ENCODE measurements at places on chromosomes 6 and 20. TPM values are rescaled to one million over a fixed set of nuclear protein-coding genes. Genes with fewer than 3 reads are reported as not detected.
A peak's percentile ranks its signal among the peaks of the same experiment; 100 is the strongest.

GRCh38 chr20:25020345-25020744 is 27.8 kb upstream of the APMAP start:
- H3K4me3 ChIP-seq: no peak overlapping the region
- no peaks in the 10 kb centered on the region for H3K27me3 ChIP-seq
- peaks cover 45% of the 10 kb centered on the region for H3K4me1 ChIP-seq

- H3K27me3 ChIP-seq: no peaks in the 10 kb centered on the region
- peaks cover 26% of the 10 kb centered on the region for H3K36me3 ChIP-seq
- H3K27ac ChIP-seq: no peak overlapping the region
- no peak overlapping the region for H3K4me3 ChIP-seq
- no peak for DNase-seq
- H3K4me1 ChIP-seq: no peaks in the 10 kb centered on the region
Observed at GRCh38 chr20:47262008-47262364, 94.5 kb downstream of the ZMYND8 start.

- no peaks in the 10 kb centered on the region for H3K27me3 ChIP-seq
- peak overlapping the region; percentile 97 for H3K27ac ChIP-seq
- H3K36me3 ChIP-seq: no peaks in the 10 kb centered on the region
- DNase-seq: no peak
- peak overlapping the region; percentile 73 for H3K4me3 ChIP-seq
Observed at GRCh38 chr20:23363257-23363649, 1.3 kb downstream of the GZF1 start.

GRCh38 chr6:136487759-136488425 is 62.3 kb downstream of the MAP7 start:
- no peak overlapping the region for H3K4me3 ChIP-seq
- H3K27me3 ChIP-seq: no peaks in the 10 kb centered on the region
- no peak overlapping the region for H3K27ac ChIP-seq
- DNase-seq: no peak
- no peaks in the 10 kb centered on the region for H3K4me1 ChIP-seq

- H3K27me3 ChIP-seq: no peaks in the 10 kb centered on the region
- peaks cover 11% of the 10 kb centered on the region for H3K4me1 ChIP-seq
- H3K36me3 ChIP-seq: no peaks in the 10 kb centered on the region
- DNase-seq: no peak
Observed at GRCh38 chr6:112877134-112878100, 530.3 kb downstream of the RFPL4B start.

- no peak overlapping the region for H3K27ac ChIP-seq
- H3K27me3 ChIP-seq: no peaks in the 10 kb centered on the region
- H3K36me3 ChIP-seq: no peaks in the 10 kb centered on the region
- H3K4me1 ChIP-seq: peaks cover 69% of the 10 kb centered on the region
- DNase-seq: no peak
Observed at GRCh38 chr6:117677553-117678141, 2.4 kb downstream of the NUS1 start.

GRCh38 chr6:144104898-144105487 is 9.6 kb upstream of the SF3B5 start:
- H3K27me3 ChIP-seq: no peaks in the 10 kb centered on the region
- H3K4me1 ChIP-seq: no peaks in the 10 kb centered on the region
- no peak overlapping the region for H3K27ac ChIP-seq
- H3K4me3 ChIP-seq: no peak overlapping the region

DNA sequence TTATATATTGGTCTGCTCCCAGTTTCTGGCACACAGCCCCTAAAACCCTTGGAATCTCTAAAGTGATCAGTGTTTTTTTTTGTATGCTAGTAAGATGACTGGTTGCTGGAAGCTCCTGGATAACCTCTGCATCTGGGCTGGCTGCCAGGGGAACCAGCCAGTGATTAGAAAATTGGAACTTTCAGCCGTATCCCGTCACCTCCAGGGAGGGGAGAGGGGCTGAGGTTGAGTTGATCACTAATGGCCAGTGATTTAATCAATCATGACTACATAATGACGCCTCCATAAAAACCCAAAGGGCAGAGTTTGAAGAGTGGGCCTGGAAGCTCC is 48.0 kb upstream of the NOP56 start:
- H3K27ac ChIP-seq: no peak overlapping the region
- no peak overlapping the region for H3K4me3 ChIP-seq
- H3K4me1 ChIP-seq: no peaks in the 10 kb centered on the region
- H3K27me3 ChIP-seq: no peaks in the 10 kb centered on the region
- H3K36me3 ChIP-seq: no peaks in the 10 kb centered on the region
- DNase-seq: no peak

- no peaks in the 10 kb centered on the region for H3K4me1 ChIP-seq
- no peaks in the 10 kb centered on the region for H3K36me3 ChIP-seq
- no peak overlapping the region for H3K4me3 ChIP-seq
- no peak for DNase-seq
Observed at GRCh38 chr6:55052846-55053245, 121.5 kb upstream of the HCRTR2 start.

DNA sequence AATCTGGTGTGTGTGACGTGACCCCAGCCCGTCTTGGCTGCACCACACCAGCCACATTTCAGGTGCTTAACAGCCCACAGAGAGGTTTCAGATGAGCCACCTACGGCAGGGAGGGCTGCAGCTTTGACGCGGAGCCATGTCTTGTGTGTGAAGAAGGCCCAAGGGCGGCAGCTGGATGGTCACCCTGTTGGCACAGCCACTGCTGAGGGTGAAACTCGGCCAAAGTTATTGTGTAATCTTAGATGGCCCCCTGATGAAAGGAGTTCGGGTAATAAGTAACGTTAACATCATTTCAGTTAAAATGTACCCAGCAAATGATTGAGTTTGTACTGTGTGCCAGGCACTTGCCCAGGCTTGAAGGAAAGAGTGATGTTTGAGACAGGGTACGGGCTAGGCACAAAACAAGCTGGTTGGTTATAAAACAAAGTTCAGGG is 97.2 kb downstream of the SSR1 start:
- H3K27ac ChIP-seq: peak overlapping the region; percentile 29
- no peak for DNase-seq
- no peaks in the 10 kb centered on the region for H3K27me3 ChIP-seq
- H3K4me1 ChIP-seq: peaks cover 44% of the 10 kb centered on the region
- no peak overlapping the region for H3K4me3 ChIP-seq

DNA sequence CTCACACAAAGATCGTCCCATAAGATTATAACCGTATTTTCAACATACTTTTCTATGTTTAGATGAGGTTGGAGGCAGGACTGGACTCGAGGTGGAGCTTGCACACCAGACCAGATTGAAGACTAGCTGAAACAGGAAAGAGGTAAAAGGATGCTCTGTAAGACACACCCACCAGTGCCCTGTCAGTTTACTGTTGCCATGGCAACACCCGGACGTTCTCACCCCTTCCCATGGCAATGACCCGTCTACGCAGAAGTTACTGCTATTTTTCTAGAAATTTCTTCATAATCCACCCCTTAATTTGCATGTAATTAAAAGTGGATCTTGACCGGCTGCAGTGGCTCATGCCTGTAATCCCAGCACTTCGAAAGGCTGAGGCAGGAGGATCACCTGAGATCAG is 13.6 kb upstream of the SRSF6 start:
- H3K4me3 ChIP-seq: no peak overlapping the region
- no peaks in the 10 kb centered on the region for H3K27me3 ChIP-seq
- no peaks in the 10 kb centered on the region for H3K36me3 ChIP-seq
- no peaks in the 10 kb centered on the region for H3K4me1 ChIP-seq
- no peak for DNase-seq

PCMT1 gene
- 105 TPM for total RNA-seq

FUT9 gene
- not detected for total RNA-seq

ANKRD66 gene
- total RNA-seq: not detected

KIFC1 gene
- 27.5 TPM for total RNA-seq

BPIFB1 gene
- total RNA-seq: not detected
